Suppressor macrophage treated with lipopolysaccharide for 4 hours (primary cell): ENCODE measurements at places on chromosomes 4 and X.

DNA sequence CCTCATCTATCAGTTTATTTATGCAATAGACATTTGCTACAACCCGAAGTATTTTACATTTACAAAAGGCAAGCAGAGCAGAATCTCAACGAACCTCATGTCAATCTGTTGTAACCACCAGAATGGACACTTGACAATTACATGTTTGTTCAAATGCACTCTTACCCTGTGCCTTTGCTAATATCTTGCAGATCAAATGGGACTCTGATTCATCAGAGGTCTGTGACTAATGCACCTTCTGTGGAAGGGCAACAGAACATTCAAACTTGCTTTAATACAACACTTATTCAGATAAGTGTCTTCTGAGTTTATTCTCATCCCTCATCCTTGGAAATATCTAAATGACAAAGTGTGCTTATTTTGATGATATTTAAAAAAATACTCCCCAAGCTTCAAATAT lies 644.7 kb upstream of the PCDH10 start:
- no peak for DNase-seq

- DNase-seq: no peak
Measured at GRCh38 chr4:112516066-112516470, at the start of gene NEUROG2. Gene NEUROG2 (minus strand): TSS chr4:112516180. CDS start chr4:112515475, 705 bp downstream.

DNA sequence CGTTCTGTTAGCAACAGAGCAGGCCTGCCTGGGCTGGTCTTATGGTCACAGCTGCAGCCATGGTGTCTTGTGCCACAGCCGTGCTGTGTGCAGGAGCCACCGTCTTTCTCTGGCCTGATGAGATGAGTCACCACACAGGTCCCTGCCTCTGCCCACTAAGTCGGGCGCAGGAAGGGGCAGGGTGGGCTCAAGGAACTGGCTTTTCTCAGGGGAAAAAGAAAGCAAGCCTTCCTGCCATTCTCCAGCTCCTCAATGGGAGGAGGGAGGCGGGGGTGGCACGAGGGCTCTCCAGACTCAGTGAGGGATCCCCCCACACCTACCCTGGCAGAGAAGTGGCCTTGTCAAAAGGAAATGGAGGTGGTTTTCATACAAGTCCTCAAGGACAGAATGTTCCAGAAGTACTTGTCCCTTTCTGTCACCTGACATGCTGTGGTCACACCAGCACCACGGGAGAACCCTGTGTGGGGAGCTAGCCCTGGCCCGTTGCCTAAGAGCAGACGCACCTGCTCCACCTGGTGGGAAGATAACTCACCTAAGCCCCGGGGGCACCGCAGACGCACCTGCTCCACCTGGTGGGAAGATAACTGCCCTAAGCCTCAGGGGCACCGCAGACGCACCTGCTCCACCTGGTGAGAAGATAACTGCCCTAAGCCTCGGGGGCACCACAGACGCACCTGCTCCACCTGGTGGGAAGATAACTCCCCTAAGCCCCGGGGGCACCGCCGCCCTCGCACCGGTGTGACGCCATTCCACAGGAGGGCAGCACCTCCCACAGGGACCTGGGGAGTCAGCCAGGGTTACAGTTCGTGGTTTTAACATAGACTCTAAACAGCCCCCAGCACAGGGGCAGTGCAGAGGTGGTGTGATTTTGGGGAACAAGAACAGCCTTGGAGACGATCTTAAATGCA lies 18.5 kb downstream of the UVSSA start:
- DNase-seq: no peak

DNA sequence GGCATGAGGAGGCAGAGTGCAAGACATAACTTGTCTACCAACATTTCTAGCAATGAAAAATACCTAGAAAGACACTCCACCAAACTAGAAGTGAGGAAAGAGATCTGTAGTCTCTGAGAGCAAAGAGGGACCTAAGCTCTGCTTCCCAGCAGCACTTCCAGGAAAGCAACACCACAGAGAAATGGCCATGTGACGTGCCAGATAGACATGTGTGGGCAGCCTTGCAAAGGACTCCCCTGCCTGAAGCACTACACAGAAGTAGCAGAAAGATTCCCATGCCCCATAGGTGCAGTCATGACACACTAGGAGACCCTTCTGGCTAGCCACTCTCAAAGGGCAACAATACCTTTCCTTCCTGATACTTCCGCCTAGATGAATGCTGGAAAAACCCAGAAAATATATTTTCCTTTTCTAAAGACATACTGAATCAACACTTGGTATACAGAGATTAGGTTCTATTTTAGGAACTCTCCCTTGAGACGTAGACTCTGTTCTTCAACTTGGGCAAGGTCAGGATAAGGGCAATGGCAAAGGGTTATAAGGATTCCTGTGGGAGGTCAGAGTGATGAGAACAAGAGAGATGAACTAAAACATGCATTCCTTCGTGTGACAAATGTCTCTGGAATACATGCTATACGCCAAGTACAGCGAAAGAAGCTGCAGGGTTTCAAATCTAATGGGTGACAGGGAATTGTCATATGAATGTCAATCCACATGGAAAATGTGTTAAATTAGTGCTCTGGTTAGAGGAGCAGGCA lies 187.5 kb upstream of the ETNPPL start:
- DNase-seq: no peak

GRCh38 chrX:71366674-71367256 lies 608 bp downstream of the TAF1 start:
- peak; percentile 25 for DNase-seq

DNA sequence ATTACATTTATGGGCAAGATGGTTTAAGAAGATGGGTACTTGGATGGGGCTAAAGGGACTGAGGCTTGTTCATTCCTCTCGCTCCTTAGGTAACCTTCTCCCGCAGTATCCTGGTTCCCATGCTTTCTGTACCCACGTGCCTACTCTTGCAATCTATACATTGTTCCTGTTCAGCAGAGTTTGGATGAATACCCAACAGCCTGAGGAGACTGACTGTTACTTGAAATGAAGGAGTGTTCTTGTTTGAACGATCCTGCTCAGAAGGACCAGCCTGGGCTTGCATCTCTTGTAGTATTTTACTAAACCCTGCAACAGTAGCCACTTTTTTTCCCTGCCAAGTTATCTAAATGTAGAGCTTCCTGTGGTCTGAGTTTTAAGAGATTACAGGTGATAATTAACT lies 33.7 kb upstream of the ADH6 start:
- no peak for DNase-seq

DNA sequence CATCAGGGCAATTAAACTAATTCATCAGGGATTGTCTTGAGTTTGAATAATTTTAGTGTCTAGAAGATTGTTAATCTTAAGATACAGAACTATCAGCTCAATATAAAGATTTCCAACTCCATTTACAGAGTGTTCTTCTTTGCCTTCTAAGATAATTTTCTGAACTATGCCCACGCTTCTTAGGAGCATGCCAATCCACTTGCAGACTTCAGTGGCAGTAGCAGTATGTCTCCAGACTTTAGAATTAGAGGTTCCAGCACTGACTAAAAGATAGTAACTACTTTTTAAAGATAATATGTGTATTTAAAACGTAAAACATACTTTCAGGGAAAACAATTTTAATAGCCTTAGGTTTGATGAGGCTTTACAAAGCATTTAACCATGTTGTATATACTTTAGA lies 34.2 kb upstream of the GALNT7 start:
- DNase-seq: no peak

DNA sequence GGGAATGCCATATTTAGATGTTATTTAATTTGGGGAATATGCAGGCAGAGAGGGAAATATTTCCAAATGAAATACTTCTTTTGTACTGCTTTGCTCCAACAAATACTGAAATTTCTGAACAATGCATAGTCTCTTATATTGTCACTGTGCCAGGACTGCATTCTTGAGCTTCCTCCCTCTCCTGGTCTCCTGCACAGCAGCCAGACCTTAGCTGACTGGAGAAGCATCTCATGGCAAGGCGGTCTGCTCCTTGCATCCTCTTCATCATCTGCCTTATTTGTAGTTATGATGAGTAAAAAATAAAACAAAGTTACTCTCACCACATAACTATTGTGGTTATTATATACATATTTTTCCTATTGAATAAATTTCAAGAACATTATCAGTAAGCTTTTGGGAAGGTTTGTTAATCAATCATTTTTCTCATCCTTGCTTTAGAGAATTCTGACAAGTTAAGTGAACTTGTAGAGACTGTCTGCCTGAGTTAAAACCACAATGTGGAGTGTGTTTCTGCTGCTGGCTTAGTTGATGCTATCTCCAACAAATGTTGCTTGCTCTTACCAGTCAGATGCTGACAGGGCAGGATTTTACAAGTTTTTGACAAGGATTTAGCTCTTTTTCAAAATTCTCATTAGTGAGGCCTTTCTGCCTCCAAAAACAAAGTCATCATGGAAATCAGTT lies 153.6 kb downstream of the SOWAHB start:
- no peak for DNase-seq

GRCh38 chr4:159024266-159024665 lies 78.6 kb upstream of the RAPGEF2 start:
- DNase-seq: no peak

- peak; percentile 16 for DNase-seq
Measured at GRCh38 chr4:151418385-151418784, 9.4 kb downstream of the FHIP1A start.
